Activated T-cell treated with anti-CD3 and anti-CD28 coated beads, Interleukin-2, amount 50 U/mL, for 72 hours (primary cell): ENCODE measurements at places on chromosomes 5 and 9. TPM values are rescaled to one million over a fixed set of nuclear protein-coding genes. Genes with fewer than 3 reads are reported as not detected.
A peak's percentile ranks its signal among the peaks of the same experiment; 100 is the strongest.

GRCh38 chr9:127193483-127193882 is 71.0 kb upstream of the ANGPTL2 start:
- DNase-seq = no peak

Gene GPR151
- total RNA-seq = not detected

- no peak for DNase-seq
These were observed at the start of gene TIFAB for GRCh38 chr5:135452321-135453030. Gene TIFAB (minus strand): TSS chr5:135452351. CDS start chr5:135449939, 2,412 bp downstream.

GRCh38 chr5:17720071-17720470 is 85.8 kb downstream of the TAF11L14 start:
- no peak for DNase-seq

Gene MLANA
- not detected for total RNA-seq

- DNase-seq = no peak
These were observed 6.8 kb downstream of the SLC24A2 start for GRCh38 chr9:19782005-19782404.

DNA sequence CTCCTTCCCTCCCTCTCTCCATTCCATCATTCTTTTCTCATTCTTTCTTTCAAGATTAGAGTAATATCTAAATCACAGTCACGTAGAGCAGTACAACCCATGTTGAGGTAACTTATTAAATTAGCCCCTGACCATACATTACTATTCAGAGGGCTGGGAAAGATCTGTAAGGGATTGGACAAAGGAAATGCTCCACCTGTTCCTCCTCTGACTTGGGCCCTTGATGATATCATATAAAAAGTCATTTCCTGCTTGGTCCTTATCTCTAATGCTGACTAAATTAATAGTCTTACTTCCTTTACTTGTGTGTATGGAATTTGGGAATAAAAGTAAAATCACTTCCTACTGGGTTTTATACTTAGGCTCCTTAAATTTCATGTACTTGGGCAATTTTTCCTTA is 40.8 kb downstream of the SNX18 start:
- no peak for DNase-seq

DNA sequence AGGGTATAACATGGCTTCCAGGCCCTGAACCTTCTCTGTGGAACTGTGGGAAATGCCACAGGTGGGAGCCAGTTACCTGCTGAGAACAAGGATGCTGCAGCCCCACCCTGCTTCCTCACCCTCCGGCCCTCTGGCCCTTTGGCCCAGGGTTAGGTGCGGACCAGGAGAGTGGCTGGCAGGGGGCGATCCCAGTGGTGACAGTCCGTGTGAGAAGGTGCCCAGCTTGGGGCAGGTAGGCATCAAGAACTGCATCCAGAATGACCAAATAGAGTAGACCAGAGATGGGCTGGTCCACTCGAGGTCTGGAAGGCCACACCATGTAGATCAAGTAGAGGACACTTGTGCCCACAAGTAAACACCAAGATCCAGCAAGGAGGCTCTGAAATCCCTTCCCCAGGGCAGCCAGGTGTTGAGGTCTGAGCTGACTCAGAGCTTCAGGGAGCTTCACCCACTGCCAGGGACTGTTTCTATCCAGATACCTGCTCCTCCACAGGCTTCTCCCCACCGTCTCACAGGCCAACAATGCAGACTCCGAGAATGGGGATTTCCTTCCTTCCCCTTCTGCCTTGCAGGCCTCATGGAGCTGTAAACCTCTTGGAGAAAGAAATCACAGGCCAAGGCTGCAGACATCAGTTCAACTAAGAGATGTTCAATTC is 61.4 kb upstream of the ZSWIM6 start:
- no peak for DNase-seq

- DNase-seq = no peak
These were observed 812.0 kb downstream of the CDH18 start for GRCh38 chr5:19175776-19176570.

DNA sequence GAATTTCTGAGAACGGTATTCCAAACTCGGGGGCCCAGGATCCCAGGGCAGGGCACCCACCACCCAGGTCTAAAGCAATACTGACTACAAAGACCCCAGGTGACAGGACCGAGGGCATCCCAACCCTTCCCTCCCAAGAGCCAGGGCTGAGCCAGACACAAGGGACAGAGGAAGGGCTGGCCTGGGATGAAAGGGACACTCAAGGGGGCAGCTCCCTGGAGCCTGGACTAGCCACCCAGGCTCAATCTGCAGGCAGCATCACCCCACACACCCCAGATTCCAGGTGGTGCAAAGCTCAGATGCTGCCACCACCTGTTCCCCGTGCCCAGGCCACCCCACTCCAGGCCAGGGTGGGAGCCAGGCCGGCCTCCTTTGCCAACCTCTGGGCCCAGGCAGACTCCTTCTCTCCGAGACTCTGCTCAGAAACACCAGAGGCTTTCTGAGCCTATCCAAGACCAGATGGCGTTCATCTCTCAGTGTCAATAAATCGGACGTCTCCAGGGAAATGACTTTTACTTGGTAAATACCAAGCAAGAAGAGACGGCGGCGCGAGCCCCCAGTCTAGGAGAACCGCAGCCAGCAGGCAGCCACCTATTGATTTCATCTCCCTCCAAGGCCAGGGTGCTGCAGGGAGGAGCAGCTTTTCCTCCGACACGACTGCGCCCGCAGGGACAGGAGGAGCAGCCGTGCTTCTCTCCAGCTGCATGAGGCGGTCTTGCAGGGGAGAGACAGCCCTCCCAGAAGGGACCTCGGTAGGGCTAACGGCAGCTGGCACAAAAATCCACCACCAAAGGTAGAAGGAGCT is 94.1 kb upstream of the ADAMTS2 start:
- DNase-seq = no peak

Gene HCN1
- not detected for total RNA-seq

Gene CTSV
- total RNA-seq = 1.3 TPM

GRCh38 chr5:65876970-65877369 is 49.4 kb upstream of the ERBIN start:
- DNase-seq = no peak

DNA sequence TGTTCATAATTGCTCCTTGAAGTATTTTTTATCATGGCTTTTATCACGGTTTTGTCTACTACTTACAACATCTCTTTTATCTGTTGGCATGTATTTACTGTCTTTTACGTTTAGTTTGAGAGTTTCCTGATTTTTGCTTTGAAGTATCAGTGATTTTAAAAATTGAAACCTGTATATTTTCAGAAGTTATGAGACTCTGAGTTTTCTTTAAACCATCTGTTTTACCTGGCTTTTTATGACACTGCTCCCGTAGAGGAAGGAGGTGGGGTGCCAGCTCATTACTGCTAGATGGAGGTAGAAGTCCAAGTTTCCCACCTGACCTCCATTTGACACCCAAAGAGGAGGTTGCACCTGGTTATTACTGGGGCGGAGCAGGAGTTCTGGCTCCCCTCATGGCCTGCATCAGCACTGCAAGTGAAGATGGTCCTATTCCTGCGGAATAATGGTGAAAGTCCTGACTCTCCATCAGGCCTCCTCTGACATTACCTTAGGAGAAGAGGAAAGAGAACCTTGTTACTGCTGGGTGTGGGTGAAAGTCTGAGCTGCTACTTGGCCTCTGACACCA is 10.0 kb upstream of the ZNF131 start:
- peak; percentile 33 for DNase-seq

Gene CDH6
- total RNA-seq = not detected

- no peak for DNase-seq
These were observed 27.0 kb downstream of the IARS1 start for GRCh38 chr9:92266486-92266885.

- DNase-seq = no peak
These were observed 15.0 kb upstream of the RAPGEF1 start for GRCh38 chr9:131754846-131755245.

Gene PHF24
- 1.1 TPM for total RNA-seq

Gene ZNF483
- total RNA-seq = 2.0 TPM

DNA sequence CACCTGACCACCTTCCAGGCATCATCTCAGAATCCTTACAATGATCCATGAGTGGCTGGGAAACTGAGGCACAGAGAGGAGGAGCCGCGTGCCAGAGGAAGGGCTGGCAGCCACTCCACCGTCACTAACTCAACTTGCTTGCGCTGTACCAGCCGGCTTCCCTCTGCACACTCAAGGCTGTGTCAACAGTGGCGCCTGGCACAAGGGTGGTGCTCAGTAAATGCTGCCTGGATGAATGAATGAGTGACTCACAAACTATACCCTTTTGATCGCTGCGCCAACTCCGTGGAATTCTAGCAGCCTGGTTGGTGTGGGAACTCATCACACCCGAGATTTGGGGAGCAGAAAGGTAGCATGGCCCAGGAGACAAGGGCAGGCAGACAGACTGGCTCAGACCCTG is 21.9 kb downstream of the PRRX2 start:
- DNase-seq = no peak

DNA sequence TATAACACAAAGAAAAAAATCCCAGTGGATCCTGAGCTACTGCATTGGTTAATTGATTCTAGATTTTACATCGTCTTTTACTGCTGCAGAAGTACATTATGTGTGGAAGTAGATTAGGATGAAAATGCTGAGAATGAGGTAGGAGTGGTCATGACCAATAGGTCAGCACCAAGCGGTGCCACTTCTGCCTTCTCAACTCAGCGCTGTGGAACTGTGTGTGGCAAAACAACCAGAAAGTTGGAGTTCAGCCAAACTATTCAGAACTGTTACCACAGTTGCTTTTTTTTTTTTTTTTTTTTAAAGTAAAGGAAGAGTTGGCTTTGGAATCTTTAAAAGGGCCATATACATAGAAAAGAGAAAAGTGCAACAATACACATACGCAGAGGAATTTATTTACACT is 24.2 kb downstream of the POU5F2 start:
- DNase-seq = no peak

DNA sequence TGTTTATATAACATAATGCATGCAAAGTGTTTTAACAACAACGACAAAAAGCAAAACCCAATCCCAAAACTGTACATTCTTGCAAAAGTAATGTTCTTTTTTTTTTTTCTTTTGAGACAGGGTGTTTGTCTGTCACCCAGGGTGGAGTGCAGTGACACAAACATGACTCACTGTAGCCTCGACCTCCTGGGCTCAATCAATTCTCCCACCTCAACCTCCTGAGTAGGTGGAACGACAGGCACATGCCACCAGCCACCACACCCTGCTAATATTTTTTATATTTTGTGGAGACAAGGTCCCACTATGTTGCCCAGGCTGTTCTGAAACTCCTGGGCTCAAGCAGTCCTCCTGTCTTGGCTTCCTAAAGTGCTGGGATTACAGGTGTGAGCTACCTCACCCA is 13.6 kb upstream of the HAVCR1 start:
- peak; percentile 22 for DNase-seq

Gene PCA3
- not detected for total RNA-seq

Gene ZNF622
- 40.0 TPM for total RNA-seq

GRCh38 chr9:83754383-83754977 is 46.7 kb upstream of the UBQLN1 start:
- DNase-seq = no peak

GRCh38 chr5:1523793-1524480 is at the start of gene LPCAT1:
Gene LPCAT1 (minus strand): TSS chr5:1523960. CDS start chr5:1523844, 116 bp downstream.
- DNase-seq = peak; percentile 83

GRCh38 chr5:84273517-84273883 is 111.2 kb downstream of the EDIL3 start:
- DNase-seq = no peak

Gene ADAMTS16
- total RNA-seq = not detected

GRCh38 chr9:32968101-32969011 is 33.1 kb downstream of the APTX start:
- peak; percentile 44 for DNase-seq

GRCh38 chr9:137607141-137607857 is 1.8 kb downstream of the ARRDC1 start:
- DNase-seq = no peak

GRCh38 chr9:109422641-109423040 is 75.5 kb downstream of the PTPN3 start:
- DNase-seq = no peak

DNA sequence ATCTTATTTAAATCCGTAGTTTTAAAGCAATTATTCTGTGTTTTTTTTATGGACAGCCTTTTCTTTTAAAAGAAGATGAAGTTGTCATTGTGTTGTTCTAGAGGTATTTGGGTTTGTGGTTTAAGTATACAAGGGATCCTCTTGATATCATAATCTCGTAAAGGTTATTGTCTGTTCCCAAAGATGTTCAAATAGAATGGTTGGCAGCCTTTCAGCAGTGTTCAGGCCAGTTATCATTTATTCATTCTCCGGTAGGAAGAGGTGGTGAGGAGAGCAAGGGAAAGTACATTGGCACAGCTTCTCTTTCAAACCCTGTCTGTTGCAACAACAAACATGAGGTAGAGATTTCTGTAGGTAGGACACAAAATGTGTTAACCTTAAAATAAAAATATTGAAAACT is 147.0 kb downstream of the FOCAD start:
- DNase-seq = no peak

Gene ZNG1A
- total RNA-seq = 28.5 TPM
